Inflammatory macrophage (primary cell): ENCODE measurements at places on chromosomes 5 and 9.

- no peak for DNase-seq
These were observed 31.4 kb downstream of the FANCC start for GRCh38 chr9:95286151-95286550.

DNA sequence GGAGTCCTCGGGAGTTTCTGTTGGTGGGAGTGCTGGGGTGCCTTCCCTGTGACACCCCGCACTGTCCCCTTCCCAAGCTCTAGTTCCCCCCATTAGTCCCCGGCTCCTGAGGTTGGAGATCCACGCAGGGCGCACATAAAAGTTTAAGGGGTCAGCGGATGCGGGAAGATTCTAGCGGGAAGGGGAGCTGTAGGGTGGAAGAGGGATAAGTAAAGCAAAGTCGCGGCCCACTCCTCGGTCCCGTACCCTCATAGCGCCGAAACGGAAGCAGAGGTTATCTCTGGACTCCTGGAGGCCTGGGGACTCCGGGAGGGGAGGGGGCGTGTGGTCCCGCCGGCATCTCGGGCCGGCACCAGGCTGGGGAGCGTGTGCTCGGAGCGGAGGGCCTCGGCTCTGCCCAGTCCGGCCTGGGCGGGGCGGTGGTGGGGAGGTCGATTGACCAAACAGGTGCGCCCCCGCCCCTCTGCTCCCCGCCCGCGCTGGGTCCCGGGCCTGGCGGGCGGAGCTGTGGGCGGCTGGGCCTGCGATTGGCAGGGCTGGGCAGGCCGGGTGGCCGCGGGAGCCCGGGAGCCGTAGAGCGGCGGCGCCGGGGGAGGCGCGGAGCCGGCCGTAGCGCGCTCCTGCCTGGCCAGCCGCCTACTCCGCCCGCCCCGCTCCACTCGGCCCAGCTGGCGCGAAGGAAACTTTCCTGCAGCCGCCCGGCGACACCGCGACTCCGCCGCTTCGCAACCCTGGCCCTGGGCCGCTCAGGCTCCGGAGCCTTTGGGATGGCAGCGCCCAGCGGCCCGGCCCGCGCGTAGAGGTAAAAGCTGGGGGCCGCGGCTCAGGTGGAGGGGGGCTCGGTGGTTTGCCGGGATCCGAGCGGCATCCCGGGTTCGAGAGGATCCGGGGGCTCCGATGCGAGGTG lies 52.2 kb upstream of the DAB2IP start:
- DNase-seq = no peak

DNA sequence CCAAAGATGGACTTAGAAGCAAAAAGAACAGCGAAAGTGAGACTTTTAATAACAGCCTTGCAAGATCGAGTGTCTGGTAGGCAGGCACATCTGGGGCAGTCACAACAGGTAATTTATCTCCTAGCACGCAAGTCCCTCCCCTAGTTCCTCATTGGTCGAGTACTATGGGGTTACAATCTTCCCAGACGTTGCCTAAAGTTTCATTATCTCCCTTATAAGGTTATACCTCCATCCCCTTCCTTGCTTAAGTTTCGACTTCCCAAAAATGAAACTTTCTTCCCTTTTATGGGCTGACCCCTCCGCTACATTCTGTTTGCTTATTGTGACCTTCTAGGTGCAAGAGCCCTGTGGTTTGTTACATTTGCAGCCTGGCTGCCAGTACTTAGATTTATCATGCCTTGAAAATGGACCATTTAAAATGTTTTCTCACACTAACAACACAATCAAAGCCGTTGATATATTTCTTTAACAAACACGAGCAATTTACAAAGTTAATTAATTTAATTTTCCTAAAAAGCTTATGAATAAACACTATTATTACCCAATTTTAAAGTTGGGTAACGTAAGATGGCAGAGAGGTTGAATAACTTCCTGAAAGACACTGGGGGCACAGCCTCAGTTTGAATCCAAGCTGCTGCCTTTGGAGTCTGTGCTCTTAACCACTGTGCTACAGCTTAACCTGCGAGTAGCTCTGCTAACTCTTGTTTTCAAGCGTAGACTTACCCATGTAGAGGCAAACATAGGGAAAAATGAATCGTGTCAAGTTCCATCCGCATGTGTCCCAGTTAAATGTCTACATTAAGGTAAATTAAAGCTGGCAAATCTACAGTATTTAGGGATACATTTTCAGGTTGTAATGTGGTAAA lies 91.7 kb downstream of the EDIL3 start:
- DNase-seq = peak; percentile 14

GRCh38 chr5:15475367-15475766 lies 24.6 kb upstream of the FBXL7 start:
- DNase-seq = no peak

GRCh38 chr5:13735691-13736090 lies 208.8 kb downstream of the DNAH5 start:
- no peak for DNase-seq

- no peak for DNase-seq
These were observed 503.8 kb downstream of the IRX1 start for GRCh38 chr5:4099386-4099785.

- no peak for DNase-seq
These were observed 4.2 kb downstream of the NINJ1 start for GRCh38 chr9:93129691-93130500.

- DNase-seq = no peak
These were observed 46.0 kb downstream of the ALDH1A1 start for GRCh38 chr9:72906810-72907209.

GRCh38 chr9:82171271-82171670 lies 182.7 kb downstream of the SPATA31D1 start:
- no peak for DNase-seq

GRCh38 chr5:335740-336038 lies 14.2 kb downstream of the AHRR start:
- no peak for DNase-seq

DNA sequence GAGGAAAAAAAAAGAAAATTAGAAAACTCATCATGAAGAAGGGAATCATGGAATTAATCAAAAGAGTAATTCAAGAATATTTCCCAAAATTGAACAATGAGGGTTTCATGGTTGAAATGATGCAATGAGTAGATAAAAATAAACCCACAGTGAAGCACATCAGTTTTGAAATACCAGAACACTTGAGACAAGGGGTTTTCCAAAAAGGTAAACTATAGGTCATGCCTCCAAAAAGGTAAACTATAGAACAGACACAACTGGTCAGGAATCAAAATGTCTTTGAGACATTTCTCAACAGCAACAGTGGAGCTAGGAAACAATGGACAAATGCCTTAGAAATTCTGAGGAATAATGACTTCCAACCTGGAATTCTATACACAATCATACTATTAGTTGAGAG lies 60.2 kb upstream of the PCSK5 start:
- DNase-seq = no peak

DNA sequence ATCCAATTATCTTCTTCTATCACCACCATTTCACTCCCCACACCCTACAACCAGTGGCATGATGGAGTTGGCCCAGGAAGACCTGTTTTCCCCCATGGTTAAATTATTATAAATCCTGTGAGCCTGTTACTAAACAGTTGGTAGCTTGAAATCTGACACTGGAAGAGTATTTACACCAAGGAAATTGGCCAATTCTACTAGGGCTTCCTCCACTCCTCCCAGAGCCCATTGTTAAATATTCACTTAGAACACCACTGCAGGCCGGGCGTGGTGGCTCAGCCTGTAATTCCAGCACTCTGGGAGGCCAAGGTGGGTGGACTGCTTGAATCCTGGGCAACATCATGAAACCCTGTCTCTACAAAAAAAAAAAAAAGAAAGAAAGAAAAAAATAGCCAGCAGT lies 32.4 kb upstream of the CKS2 start:
- no peak for DNase-seq

- DNase-seq = no peak
These were observed 21.9 kb downstream of the ABITRAM start for GRCh38 chr9:108956022-108956630.

DNA sequence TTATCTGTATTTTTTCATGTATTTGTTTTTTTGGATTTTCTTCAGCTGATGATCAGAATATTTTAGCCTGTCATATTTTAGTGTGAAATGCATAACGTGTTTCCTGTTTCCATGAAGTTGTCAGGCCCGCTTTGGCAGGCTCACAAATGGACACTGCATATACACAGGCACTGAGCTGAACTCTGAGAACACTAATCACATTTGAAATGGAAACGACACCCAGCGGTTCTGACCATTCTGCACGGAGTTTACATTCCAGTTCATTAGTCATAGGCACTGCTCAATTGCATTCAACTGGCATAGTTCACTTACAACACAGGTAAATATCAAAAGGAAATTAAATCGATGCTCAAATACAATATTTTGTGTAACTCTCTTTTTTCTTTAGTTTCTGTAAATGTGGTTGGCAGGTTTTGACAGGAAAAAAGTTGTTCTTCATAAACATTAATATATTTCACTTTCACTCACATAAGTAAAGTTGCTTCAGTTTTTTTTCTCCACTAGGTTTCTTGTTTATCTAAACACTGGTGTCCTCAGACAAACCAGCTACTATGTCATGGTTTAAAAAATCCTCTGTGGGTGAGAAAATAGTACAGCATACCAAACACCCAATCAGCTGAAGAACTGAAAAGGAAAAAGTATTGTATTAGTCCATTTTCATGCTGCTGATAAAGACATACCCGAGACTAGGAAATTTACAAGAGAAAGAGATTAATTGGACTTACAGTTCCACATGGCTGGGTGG lies 559.0 kb upstream of the DAP start:
- no peak for DNase-seq

GRCh38 chr9:110898866-110899265 lies 139.4 kb downstream of the LPAR1 start:
- DNase-seq = no peak

DNA sequence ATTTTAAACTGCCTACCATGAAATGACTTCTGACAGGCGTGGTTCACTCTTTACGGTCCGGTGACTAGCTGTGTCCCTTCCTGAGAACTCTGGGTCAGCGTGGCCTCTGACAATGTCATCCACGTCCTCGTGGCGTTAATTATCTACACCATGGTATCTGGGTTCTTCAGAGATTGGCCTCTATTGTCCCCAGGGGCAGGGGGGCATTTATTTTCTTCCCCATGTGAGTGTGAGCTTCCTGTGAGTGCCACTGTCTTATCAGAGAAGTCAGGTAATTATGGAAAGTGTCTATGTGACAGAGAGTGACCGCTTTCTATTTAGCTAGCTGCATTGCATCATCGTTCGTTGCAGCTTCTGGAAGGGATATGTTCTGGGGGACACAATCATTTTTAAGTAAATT lies 77.2 kb downstream of the FBXL7 start:
- no peak for DNase-seq

- DNase-seq = no peak
These were observed 161.6 kb upstream of the CD180 start for GRCh38 chr5:67358186-67358585.
